ENCODE measurements at places on chromosomes 4 and X.

- DNase-seq, result peak; percentile 39
These were observed 43.2 kb downstream of the QDPR start for GRCh38 chr4:17468619-17469221.

GRCh38 chr4:128323401-128323800 lies 35.8 kb upstream of the PGRMC2 start:
- no peak for DNase-seq

GRCh38 chr4:89660444-89661172 lies 176.4 kb downstream of the SNCA start:
- DNase-seq, result no peak

- no peak for DNase-seq
These were observed 114.2 kb upstream of the TBC1D9 start for GRCh38 chr4:140870427-140870826.

GRCh38 chrX:13387666-13388494 lies 68.0 kb upstream of the ATXN3L start:
- peak; percentile 26 for DNase-seq

DNA sequence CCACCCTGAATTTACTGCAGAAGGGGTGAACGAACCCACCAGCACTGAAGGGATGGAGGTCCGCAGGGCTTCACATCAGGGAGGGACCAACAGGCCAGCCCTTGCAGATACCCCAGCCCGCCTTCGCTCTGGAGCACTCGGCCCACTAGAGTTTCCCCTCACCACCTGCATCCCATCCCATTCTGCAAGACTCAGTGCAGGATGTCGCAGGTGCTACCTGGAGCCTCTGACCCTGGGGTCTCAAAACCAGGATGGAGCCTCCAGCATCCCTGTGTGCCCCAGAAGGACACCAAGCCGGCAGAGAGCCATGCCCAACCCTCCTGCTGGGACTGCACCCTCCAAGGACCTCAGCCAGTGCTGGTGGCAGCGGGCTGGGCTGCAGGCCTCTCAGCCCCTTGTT lies 57.6 kb upstream of the ADRA2C start:
- DNase-seq, result no peak

DNA sequence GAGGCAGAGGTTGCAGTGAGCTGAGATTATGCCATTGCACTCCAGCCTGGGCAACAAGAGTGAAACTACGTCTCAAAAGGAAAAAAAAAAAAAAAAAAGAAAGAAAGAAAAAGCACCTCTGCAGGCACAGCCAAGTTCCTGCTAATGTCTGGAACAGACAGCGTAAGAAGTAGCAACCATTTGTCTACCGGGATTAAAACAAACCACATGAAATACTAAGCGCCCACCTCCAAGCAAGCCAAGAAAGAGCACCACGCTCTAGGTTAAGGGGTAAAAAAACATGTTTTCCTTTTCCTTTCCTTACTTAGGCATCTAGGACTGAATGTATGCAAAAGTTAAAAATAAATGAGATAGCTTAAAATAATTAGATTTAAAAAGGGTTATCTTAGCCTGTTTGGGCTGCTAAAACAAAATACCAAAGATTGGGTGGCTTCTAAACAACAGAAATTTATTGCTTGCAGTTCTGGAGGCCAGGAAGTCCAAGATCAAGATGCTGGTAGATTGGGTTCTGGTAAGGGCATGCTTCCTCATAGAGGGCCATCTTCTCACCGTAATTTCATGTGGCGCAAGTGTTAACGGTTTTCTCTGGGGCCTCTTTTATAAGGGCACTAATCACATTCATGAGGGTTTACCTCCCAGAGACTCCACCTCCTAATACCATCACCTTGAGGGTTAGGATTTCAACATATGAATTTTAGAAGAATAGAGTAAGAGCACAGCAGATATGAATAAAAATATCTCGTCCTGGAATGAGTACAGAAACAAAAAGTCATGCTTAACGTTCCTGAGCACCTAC lies 12.3 kb downstream of the GPC4 start:
- no peak for DNase-seq

DNA sequence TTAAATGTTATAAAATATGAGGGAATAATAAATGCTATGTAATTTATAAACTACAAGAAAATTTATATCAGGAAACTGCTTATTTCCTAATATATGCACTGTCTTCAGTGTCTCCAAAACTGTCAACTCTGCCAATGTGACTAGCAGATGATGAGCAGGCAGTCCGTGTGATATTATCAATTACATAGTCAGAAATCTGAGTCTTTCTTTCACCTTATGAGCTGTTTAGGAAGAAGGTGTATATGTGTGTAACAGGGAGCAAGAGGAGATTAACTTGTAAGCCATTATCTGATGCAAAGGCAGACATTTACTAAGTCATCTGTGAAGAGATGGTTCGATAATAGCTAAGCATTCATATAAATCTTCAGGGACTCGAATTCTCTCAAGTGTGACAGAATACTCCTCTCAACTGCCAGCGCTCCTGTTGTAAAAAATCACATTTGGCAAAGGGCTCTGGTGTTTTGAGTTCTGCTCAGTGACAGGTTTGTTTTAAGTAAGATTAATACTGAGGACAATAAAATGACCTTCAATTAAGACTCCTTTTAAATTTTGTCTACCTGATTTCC lies 79.7 kb downstream of the SNCA start:
- DNase-seq, result no peak

DNA sequence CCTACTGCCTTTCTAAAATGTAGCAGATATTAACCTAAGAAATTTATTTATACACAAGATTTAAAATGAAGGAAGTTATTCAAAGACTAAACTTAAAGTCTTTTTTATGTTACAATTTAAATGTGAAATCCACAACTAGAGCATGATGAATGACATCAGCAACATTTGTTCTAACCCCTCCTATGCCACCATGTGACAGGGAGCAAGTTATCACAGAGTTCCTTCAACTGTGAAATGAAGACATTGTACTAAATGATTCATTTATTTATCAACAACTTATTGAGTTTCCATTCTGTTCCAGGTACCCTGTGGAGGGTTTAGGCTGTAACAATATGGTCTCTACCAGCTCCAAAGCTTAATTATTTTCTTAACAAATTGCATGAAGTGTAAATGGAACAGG lies 76.9 kb downstream of the SLC39A8 start:
- DNase-seq, result no peak

DNA sequence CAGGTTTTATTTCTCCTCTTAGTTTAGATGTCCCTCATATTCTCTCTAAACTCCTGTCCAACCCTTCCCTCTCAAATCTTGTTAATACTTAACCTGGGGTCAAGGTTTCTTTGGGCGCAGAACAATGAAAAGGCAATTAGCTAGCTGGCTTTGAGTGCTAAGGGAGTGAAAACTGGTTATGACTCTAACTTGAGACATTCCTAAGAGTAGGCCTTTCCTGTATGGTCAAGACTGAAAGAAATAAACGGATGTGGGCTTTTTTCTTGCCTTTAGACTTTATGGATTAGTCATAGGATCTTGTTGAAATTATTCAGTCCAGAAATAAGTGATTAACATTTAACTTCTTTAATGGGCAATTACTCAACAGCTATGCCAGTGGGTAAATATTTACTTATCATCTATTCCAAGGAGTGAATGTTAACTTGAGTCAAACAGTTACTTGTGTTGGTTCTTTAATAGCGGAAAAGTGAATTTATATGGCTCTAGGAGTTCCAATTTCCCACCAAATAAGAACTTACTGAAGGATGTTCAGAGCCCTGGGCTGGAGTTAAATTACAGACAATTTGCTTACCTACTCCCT lies 141.7 kb upstream of the SCML1 start:
- DNase-seq, result peak; percentile 56

DNA sequence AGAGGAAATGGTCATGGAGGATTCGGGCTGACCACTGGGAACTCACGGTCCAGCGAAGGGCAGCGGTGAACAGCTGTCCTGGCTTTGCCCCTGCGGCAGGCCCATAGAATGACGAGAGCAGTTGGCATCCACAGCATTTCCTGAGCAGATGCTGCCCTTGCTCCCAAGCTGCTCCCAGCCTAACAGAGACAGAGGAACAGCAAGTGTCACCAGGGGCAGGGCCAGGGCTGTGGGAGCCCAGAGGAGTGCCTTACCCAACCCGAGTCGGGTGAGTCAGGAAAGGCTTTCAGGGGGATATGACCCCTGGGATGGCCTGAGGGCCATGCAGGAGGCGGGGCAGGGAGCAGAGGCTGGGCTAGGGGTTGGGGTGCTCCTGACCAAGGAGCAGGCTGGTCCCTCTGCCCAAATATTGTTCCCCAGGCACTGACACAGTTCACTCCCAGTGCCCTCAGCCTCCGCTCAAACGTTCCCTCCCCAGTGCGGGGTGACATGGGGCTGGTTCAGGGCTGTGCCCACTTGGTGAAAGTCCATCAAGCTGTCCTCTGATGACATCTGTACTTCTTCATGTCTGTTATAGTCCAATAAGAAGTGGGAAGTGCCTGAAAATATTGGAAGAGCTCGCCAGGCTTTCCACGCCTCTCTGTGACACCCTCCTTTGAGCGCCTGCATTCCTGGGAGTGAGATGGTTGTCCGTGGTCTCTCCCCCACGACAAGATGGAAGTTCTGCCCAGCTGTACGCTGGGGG lies 64.7 kb upstream of the GPR78 start:
- peak; percentile 79 for DNase-seq

- no peak for DNase-seq
These were observed 224.4 kb upstream of the GALNTL6 start for GRCh38 chr4:171588764-171589163.

DNA sequence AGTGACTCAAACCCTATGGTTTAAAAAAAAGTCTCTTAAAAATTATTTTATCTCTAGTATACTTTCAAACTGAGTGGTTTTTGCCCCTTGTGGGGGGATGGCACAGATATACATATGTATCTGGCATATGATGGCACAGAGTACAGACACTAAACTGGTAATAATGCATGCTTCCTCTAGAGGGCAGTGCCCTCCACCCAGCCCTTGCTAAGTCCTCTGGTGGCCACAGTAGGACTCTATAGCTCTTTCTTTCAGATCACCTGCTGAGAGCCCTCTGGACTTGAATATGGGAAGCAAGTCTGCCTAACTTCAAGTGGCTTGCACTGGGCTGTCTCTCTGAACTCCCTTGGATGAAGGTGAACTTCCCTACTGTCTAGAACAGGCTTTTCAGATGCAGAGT lies 66.3 kb downstream of the TSPAN7 start:
- peak; percentile 2 for DNase-seq

GRCh38 chrX:129932821-129933321 lies 26.9 kb downstream of the UTP14A start:
- no peak for DNase-seq

DNA sequence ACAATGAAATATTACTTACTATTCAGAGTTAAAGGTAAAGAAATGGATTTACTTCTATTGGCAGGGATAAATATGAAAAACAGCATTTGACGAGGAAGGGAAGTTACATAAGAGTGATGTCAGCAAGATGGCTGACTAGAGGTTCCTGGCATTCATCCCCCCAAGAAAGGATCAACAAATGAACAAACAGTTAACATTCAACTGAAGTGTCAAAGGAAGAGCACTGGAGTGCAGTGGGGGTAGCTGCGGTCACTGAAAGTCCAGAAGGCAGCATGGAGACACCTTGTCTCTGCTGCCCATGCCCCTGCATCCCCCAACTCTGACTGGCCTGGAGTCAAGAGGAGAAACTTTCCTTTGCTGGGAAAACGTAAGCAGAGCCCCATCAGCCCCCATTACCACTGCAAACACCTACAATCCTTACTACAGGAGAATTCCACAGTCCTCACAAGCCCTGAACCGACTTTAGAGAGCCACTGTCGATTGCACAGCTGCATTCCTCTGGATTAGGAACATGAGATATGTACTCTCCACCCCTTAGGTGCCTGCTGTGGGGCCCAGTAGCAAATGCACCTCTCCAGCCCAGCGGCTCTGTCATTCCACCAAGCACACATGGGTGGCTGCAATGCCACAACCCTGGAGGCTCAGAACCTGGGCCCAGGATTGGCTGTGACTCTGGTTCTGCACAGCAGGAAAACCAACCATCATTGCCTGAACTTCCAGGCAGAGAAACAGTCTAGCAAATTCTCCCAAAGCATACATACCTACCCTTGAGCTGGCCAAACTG lies 79.5 kb downstream of the CBR4 start:
- no peak for DNase-seq

GRCh38 chr4:48949518-48950219 lies 36.4 kb upstream of the CWH43 start:
- DNase-seq, result peak; percentile 66

DNA sequence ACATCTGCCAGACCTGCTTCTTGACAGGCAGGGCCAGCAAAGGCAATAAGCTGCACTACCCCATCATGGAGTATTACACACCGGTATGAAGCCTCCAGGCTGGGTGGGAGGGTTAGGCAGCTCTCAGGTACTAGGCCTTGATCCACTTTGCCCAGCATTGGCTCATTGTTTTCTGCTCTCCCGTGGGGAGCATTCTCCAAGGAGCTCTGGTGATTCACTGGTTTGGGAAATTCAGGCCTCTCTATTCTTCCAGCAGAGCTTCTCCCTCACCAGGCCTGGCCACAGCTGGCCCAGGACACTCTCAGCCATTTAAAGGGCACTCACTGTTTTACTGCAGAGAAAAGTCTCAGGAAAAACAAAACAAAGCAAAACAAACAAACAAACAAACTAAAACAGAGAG lies 33.0 kb downstream of the DRP2 start:
- DNase-seq, result no peak

GRCh38 chr4:90546114-90546513 lies 418.9 kb downstream of the CCSER1 start:
- no peak for DNase-seq

GRCh38 chr4:157222771-157223160 lies 2.2 kb downstream of the GRIA2 start:
- DNase-seq, result no peak

DNA sequence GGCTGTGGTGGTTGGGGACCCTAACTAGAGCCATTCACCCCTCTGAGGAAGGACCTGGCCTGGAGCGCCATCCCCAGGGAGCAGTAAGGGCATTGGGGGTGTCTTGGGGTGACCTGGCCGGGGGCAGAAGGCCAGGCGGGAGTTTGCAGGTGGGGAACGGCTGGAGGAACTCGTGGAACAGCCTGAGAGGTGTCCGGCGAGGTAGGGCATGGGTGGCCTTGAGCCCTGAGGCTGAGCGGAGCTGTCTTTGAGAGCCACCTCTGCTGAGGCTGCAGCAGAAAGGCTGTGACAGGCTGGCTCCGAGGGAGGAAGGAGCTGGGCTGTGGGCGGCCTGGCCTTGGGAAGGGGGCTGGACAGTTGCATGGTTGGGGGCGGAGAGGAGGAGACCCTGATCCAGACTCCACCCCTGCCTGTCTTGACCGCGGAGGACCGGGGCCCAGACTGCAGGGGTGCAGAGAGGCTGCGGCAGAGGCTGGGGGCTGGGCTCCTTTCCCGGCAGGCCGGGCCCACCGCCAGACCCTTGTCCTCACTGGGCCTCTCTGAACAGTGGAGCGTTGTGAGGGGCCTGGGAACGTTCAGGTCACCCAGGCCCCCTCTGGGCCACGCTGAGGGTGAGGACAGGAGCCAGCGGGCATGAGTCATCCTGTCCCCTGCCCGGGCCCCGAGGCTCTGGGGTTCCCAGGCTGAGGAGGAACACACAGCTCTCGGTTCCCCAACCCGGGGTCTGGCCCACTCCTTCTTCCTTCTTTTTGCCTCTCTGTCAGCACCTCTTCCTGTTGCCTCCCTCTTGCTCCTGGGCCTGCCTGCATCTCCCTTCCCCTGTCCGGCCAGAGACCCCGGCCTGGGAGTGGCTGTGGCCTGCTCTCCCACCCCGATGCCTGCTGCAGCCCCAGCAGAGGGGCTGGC lies 8.1 kb downstream of the SH3BP2 start:
- peak; percentile 19 for DNase-seq

GRCh38 chr4:24736066-24736465 lies 59.3 kb upstream of the SOD3 start:
- DNase-seq, result peak; percentile 22

GRCh38 chr4:145956288-145956890 lies 17.8 kb upstream of the ZNF827 start:
- DNase-seq, result peak; percentile 33
